Stimulated activated CD4-positive, alpha-beta T cell treated with anti-CD3 and anti-CD28 coated beads, Interleukin-4, amount 100 ng/mL, for 4 hours (primary cell): ENCODE measurements at places on chromosomes 7 and 10.

DNA sequence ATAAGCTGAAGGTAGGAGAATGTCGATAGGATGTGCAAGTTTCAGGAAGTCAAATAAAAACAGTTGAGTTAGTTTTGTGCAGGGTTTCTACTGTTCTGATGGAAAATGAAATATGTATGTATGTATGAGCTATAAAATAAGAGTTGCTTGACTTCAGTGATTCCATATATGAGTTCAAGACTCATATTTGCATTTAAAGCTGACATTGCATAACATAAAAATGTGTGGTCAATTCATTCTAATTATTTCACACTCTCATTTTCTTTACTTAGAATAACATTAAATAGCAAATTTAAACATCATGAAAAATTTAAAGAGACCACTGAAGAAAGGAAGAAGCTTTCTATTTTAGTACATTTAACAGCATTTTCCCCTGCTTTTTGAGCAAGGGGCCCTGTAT, 37.8 kb downstream of the IFIT5 start:
- DNase-seq = no peak

DNA sequence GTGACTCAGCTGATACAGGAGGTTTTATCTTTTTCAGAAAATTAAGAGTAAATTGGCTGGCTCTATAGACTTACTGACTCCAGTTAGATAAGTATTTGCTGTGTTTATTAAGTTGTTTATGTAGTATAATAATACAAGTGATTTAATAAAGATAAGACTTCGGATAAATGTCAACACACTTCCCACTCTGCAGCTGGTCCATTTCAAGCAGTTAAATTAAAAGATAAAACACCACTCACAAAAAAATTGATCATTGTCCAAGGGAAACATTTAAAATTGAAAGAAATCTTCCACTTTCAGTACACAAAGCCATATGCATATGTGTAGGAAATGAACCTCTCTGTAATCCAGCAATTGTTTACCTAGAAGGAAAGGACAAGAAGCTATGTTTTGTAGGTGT, 106.1 kb upstream of the SP8 start:
- DNase-seq = no peak

DNA sequence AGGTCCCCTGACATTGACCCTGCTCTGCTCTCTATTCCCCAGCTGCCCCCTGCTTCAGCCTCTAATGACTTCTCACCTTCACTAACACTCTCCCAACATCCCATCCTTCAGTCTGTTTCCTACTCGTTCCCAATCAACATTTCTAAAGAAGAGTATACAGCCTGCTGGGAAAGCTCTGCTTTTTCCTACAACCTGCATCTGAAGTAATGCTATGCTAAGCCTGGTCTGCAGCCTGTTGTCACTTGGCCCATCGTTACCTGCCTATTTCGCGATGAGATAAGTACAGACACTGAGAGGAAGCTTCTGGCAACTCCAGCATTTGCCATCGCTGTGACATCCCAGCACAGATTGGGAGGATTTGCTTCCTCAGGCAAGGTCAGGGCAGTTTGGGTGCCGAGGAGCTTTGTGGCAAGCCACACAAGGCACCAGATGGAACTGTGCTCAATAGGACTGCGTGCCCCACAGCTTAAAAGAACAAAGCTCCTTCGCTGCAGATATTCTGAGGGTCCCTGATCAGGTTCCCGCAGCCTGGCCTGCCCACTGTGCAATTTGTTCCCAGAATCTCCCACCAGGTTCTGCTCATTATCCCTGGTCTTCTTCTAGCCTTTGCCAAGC, 51.4 kb downstream of the PKD1L1 start:
- DNase-seq = no peak

- no peak for DNase-seq
Measured at GRCh38 chr7:28759475-28759971, 198.6 kb downstream of the TRIL start.

- no peak for DNase-seq
Measured at GRCh38 chr7:3009086-3009485, 34.6 kb downstream of the CARD11 start.

GRCh38 chr10:26468700-26469099, 30.6 kb downstream of the APBB1IP start:
- peak; percentile 24 for DNase-seq

DNA sequence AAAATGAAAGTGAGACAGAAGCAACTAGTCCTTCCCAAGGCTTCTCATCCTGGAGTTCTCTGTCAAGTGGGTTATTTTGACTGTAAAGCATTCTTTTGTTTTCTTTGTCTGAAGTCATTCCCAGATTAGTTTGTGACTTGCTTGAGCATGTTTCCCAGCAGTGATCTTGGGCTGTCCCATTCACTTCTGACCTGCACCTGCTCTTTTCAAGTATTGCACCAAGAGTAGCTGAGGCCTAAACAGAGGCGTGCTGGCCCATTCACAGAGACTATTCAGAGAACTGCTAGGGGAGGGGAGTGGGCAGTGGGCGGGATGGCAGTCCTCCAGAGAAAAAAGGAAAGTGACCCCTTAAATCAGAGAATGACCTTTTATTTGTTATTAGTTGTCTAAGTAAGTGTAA, 61.3 kb downstream of the CACNA2D1 start:
- DNase-seq = no peak

GRCh38 chr10:86450806-86451603, 70.6 kb downstream of the WAPL start:
- DNase-seq = no peak

DNA sequence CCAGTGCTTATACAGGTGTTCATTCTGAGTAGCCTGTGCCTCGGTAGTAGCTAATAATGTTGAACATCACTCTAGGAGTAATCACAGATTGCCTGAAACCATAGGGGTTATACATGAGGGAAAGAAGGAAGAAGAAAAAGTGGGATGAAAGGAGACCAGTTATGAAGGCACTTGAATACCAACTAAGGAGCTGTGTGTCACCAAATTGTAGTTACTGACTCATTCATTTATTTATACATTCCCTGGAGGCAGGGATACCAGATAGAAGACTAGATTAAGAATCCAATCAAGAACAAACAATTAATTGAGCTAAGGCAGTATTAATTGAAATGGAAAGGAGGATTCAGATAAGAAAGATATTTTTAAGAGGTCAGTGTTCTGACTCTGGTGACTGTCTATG, 129.6 kb upstream of the PRPS1L1 start:
- no peak for DNase-seq

DNA sequence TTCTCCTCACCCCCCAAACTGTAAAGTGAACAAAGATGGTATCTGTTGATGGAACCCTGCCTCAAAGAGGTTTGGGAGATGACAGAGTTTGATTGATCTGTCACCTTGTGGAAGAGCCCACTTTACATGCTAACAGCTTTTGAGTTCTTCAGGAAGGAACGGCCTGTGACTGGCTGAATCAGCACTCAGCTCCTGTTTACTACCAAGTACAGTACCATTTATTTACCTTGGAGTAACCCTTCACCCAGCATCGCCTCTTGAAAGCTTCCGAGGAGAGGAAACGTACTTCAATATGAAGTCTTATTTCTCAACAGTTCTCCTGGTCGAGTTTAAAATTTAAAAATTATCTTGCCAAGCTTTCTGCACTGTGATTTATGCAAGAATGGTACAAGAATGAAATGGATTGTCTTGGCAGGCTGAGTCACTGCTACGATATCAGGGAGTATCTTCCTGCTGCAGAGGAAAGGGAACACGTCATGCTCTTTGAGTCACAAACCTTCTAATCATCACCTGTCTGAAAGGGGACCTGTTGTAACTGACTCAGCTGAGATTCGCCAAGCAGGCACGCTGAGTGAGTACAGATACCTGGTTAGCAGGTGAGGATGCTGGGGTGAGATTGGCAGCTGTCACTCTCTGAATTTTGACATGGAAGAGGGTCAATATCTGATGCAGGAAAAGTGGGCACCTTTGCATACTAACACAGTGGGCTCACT, 30.1 kb downstream of the KLF6 start:
- no peak for DNase-seq

GRCh38 chr7:151744656-151745638, 132.0 kb downstream of the PRKAG2 start:
- DNase-seq = no peak

- no peak for DNase-seq
Measured at GRCh38 chr10:72234560-72235095, 18.6 kb upstream of the ASCC1 start.

DNA sequence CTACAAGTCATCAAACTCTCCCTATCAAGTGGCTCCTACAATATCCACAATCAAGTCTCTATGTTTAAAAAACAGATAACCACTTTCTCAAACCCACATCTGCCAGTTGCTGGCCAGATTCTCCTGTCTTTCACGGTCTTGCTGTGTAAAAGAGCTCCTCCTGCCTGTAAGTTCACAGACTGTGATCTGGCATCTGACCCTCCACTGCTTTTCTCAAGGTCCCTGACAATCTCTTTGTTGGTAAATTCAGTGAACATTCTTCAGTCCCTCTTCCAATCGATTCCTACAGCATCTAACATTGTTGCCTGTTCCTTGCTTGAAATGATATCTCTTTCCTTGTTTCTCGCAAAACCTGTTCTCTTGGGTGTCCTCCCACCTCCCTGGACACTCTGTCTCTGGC, 18.5 kb upstream of the LMOD2 start:
- DNase-seq = no peak

DNA sequence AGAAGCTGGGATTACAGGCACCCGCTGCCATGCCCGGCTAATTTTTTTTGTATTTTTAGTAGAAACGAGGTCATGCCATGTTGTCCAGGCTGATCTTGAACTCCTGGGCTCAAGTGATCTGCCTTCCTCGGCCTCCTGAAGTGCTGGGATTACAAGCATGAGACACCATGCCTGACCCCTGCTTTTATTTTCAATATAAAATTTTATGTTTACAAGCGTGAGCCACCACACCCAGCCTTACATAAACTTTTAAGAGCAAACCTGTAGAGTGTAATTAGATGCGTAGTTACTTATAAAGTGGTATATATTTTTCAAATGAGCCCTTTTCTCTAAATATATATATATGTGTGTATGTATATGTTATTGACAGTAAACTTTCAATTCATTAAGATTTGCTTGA, 8.7 kb downstream of the CNNM2 start:
- no peak for DNase-seq

- DNase-seq = no peak
Measured at GRCh38 chr7:78398081-78398480, 599.5 kb downstream of the PHTF2 start.

GRCh38 chr7:85750454-85750949, 563.6 kb upstream of the SEMA3D start:
- no peak for DNase-seq

DNA sequence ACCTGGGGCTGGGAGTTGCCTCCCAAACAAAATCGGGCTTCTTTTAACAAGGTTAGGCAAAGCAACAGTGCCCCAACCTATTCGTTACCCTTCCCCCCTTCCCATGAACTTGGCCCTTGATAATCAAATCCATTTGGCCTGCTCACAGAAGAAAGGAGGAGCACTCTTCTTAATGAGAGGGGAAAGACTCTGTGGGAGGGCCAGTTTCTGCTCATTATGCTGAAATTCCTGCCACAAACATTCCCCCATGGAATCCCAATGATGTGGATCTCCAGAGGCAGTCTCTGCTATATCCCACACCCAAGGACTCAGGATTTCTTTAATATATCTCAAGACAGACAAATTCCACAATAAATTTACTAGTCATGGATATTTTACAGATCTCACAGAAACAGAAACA, 43.0 kb downstream of the LSM5 start:
- no peak for DNase-seq

DNA sequence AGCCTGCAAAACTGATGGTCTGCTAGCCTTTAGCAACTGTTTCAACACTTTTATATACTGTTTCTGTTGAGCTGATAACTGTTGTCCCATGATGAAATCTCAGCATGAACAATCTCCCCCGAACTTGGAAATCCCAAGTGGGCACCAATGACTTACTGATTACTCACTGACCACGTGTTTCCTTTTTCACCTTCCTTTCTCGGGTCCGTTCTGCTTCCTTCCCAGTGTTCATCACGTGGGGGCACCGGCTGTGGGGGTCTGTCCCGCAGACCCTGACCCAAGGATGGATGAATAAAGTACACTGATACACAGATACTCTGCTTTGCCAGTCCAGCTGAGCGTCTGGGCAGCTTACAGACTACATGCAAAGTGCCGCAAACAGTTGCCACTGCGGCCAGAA, 39.0 kb upstream of the RASGEF1A start:
- DNase-seq = no peak

DNA sequence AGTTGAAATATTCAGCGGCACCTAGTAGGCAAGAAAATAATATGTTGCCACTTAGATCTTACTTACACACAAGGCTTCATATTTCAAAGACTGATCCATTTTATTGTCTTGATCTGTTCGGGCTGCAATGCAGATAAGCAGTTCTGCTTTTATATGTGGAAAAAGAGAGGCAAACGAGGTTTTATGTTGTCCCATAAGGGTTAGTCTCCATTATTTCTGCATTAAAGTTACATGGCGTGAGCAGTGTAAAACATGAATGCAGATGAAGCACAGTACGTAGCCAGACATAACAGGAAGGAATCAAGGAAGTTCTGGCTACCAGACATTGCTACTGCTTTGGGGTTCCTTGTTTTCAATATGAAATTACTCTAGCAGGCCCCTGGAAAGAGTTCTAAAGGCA, 224.8 kb downstream of the BBS9 start:
- DNase-seq = no peak

DNA sequence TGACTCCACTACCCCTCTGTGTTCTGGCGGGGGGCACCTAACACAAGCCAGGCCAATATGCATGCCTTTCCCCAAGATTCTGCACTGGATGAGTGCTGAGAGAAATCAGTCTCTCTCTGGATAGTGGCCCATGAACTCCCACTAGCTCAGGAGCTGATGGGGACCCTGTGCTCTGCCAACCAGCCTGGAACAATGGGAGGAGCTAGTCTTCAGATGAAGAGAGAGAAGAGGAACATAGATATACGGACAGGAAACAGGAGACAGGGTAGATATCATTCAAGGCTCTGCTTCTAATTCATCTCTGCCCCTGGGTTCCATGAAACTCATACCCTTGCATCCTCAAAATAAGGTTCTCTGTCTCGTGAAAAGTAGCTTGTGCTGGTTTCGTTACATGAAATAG, 27.9 kb upstream of the PLXNA4 start:
- no peak for DNase-seq
